ENCODE measurements at places on chromosomes 6 and 20. TPM values are rescaled to one million over a fixed set of nuclear protein-coding genes. Genes with fewer than 3 reads are reported as not detected.

The ZNF335 gene
- total RNA-seq = 27.8 TPM

The HLA-DPA1 gene
- 285 TPM for total RNA-seq

The PCK1 gene
- 7.7 TPM for total RNA-seq

The AIF1 gene
- 1.7 TPM for total RNA-seq

The CLPSL1 gene
- total RNA-seq = not detected

The ELOVL4 gene
- total RNA-seq = 6.4 TPM

The PGC gene
- 0.53 TPM for total RNA-seq

The CST4 gene
- total RNA-seq = not detected

The PRSS16 gene
- not detected for total RNA-seq

The THEMIS gene
- not detected for total RNA-seq

The CALHM4 gene
- total RNA-seq = not detected

The THBS2 gene
- total RNA-seq = 709 TPM

The PREX1 gene
- 75.4 TPM for total RNA-seq

The C20orf204 gene
- not detected for total RNA-seq

The PI3 gene
- total RNA-seq = not detected

The GPLD1 gene
- 3.5 TPM for total RNA-seq

The SYCP2L gene
- 0.32 TPM for total RNA-seq

The RFX6 gene
- not detected for total RNA-seq

The OLIG3 gene
- total RNA-seq = not detected

The VSTM2L gene
- 1.1 TPM for total RNA-seq

The PNLDC1 gene
- not detected for total RNA-seq

The KIZ gene
- 7.8 TPM for total RNA-seq

The TNFRSF21 gene
- total RNA-seq = 1.8 TPM

The EPHA7 gene
- total RNA-seq = 0.43 TPM

The MYLK4 gene
- not detected for total RNA-seq

The WFDC10B gene
- total RNA-seq = not detected

The C4A gene
- 147 TPM for total RNA-seq

The SMLR1 gene
- total RNA-seq = not detected

The GPR63 gene
- 0.85 TPM for total RNA-seq

The SAMD10 gene
- total RNA-seq = not detected

The TCEA2 gene
- total RNA-seq = 61.4 TPM

The SH3BGRL2 gene
- 73.0 TPM for total RNA-seq

The MOG gene
- total RNA-seq = not detected

The C6orf52 gene
- total RNA-seq = not detected

The HTR1E gene
- total RNA-seq = not detected

The LAMA4 gene
- total RNA-seq = 49.0 TPM

The ATP9A gene
- 14.5 TPM for total RNA-seq

The DST gene
- 223 TPM for total RNA-seq

The MBOAT1 gene
- 5.4 TPM for total RNA-seq

The CD24 gene
- total RNA-seq = not detected
